A549 treated with RU486 at 1 μM for 4 hours (cell line): ENCODE measurements at places on chromosomes 16 and 17. TPM values are rescaled to one million over a fixed set of nuclear protein-coding genes. Genes with fewer than 3 reads are reported as not detected.

The HIRIP3 gene
- 13.7 to 15.6 TPM (median 14.3 TPM) in 5 replicates for total RNA-seq

The FOXL1 gene
- total RNA-seq = 0.88 to 1.7 TPM (median 1.1 TPM) in 5 replicates

The TP53TG3 gene
- 0.42 to 0.82 TPM (median 0.45 TPM) in 3 of 5 replicates, not detected in the others for total RNA-seq

The TRIM47 gene
- total RNA-seq = 108 to 201 TPM (median 148 TPM) in 5 replicates

The MYH2 gene
- total RNA-seq = not detected in 5 replicates

The FBRS gene
- 29.2 to 47.0 TPM (median 41.2 TPM) in 5 replicates for total RNA-seq

The SEPTIN12 gene
- not detected in 5 replicates for total RNA-seq

The CX3CL1 gene
- total RNA-seq = 0.07 to 0.28 TPM (median 0.11 TPM) in 5 replicates

The OTOP2 gene
- 0.07 to 0.11 TPM in 2 of 5 replicates, not detected in the others for total RNA-seq

The ITGAL gene
- 0.08 to 0.10 TPM in 2 of 5 replicates, not detected in the others for total RNA-seq

The CLDN7 gene
- 0.57 to 1.5 TPM (median 0.71 TPM) in 5 replicates for total RNA-seq

The RNF222 gene
- total RNA-seq = not detected in 5 replicates

The ALOXE3 gene
- 5.7 to 11.5 TPM (median 6.9 TPM) in 5 replicates for total RNA-seq

The CTRB2 gene
- total RNA-seq = not detected in 5 replicates
